Endothelial cell of umbilical vein (primary cell): ENCODE measurements at places on chromosomes 16 and 17.

GRCh38 chr16:47480410-47480809 lies 19.3 kb downstream of the PHKB start:
- no peak for DNase-seq

GRCh38 chr17:63634816-63635215 lies 12.6 kb downstream of the MAP3K3 start:
- DNase-seq: no peak

DNA sequence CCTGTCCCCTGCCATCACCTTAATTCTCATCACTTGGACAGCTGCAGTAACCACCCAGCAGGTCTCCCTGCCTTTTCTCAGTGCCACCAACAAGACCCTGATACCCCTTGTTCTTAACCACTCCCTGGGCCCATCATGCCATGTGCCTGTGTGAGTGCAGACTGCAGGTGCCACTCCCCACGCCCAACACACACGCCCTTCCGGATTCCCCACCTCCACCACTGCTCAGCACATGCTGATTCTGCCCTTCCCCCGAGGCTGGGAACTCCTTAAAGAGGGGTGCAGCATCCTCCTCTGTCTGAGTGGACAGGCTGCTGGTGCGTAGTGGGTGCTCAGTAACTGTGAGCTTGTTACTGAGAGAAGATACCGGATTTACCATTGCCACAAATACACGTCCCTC lies 52.4 kb downstream of the PLD6 start:
- DNase-seq: no peak

DNA sequence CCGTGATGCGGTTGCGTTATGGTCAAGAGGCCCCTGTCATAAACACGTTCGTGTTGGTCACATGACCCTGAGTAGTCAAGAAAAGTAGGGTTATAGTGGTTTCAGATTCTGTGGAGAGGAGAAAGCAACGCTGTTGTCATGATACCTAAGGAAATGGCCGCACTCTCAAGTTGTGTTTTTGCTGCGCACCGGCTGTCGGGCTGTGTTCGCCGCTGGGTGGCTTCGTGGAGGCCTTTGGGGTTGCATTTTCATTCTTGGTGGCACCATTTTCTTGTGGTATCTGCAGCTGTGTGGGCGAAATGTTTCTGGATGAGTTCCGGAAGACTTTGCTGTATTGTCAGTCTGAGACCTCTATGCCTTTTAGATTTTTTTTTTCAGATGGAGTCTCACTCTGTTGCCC lies 35.0 kb downstream of the DEF8 start:
- DNase-seq: no peak

DNA sequence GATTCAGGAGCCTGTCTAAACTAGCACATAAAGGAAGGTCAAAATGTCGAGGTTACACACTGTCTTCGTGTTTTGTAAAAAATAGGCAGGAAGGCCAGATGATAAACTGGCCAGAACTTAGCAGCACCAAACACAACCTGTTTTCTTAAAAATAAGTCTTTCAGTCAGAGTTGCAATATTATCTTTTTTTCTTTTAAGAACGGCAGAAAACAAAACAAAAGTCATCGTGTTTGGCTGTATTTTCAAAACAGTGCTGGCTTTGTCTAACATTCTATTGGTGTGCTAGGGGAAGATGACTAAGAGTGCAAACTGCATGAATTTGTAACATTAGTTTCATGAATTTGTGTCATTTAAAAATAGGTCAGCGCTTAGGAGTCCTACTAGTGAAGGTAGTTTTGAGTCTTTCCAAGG lies 5.3 kb downstream of the MAF start:
- DNase-seq: no peak

GRCh38 chr16:3824121-3824795 lies 56.3 kb downstream of the CREBBP start:
- DNase-seq: no peak

GRCh38 chr17:1110862-1111598 lies 68.8 kb downstream of the ABR start:
- peak; percentile 92 for DNase-seq

- DNase-seq: peak; percentile 75
Measured at GRCh38 chr17:67481808-67482207, 104.7 kb downstream of the PITPNC1 start.

DNA sequence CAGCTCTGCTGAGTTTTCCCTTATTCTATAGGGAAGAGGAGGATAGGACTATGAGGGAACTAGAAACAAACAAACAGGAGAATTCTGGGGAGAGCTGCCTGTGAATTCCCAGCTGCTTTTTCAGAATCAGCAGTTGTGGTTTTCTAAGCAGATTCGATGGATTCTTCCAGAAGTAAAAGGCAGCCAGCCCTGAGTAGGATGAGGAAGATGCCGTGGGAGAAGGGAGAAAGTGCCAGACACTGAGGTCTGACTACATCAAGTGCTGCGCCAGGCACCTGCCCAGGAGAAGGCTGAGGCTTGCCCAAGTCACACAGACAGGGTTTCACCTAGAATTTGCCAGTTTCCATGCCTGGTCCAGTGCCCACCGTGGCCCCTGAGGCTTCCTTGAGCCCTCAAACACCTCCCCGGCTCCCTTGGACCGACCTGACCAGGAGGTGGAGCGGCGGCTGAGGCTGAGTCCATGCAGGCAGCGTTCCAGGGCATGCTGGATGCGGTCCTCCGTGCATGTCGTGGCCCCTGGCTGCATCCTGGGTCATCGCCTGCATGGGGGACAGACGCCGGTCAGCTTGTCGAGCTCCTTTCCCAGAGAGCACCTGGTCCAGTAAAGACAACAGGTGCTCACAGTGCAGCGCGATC lies 43.6 kb upstream of the PIK3R6 start:
- no peak for DNase-seq

- no peak for DNase-seq
Measured at GRCh38 chr17:27327871-27328270, 34.0 kb downstream of the WSB1 start.

DNA sequence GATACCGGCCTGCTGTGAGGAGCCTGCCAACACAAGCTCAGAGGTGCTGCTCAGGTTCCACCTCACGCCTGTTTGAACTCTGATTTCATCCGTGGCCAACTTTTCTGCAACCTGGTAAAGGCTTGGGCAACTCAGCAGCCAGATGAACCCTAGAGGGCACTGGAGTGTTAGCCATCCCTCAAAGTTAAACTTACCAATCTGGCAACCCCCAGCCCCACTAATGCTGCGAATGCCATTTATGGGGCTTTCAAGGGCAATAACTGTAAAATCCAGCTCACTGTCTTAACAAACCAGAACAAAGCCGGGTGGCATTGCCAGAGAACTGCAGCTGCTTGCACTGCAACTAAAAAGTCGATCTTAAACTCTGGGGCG lies 105.5 kb downstream of the AXIN2 start:
- peak; percentile 20 for DNase-seq
